Natural killer cell (primary cell): ENCODE measurements at places on chromosomes 6 and 20. TPM values are rescaled to one million over a fixed set of nuclear protein-coding genes. Genes with fewer than 3 reads are reported as not detected.

DNA sequence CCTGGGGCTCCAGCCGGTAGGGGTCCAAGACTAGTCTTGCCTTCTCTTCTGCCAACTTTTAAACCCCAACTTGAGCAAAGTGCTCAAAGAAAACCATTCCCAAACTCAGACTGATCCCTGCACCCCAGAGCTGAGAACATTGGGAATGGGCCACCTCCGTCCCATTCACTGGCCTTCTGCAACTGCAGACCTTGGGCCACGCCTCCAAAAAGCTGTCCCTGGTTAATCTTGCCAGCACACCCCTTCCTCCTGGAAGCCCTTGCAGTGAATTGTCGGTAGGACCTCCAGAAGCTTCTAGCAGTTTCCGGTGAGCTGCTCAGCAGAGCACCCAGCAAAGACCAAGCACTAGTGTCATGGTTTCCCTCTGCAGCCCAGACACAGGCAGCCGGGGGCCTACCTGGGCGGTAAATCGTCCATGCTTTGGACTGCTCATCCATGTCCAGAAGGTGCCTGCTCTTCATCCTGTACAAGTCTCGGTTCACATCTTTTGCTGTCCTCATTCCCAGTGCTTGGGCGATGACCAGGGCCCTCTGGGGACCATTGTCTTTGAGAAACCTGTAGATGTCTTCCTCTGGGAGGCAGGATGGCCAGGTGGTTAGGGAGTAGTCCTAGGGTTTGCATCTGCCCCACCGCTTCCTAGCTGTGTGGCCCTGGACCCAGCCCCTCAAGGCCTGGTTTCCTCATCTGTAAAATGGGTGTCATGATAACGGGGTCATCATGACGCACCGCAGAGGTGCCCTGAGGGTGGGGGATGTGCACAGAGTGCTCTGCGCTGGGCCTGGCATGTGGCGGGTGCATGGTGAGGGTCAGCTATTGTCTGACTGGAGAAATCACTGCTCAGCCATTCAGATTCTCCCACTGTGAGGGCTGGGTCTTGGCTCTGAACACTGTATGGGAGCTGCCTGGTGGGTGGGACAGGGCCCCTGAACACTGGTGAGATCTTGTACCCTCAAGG is 5.5 kb downstream of the ZBP1 start:
- no peak for DNase-seq

DNA sequence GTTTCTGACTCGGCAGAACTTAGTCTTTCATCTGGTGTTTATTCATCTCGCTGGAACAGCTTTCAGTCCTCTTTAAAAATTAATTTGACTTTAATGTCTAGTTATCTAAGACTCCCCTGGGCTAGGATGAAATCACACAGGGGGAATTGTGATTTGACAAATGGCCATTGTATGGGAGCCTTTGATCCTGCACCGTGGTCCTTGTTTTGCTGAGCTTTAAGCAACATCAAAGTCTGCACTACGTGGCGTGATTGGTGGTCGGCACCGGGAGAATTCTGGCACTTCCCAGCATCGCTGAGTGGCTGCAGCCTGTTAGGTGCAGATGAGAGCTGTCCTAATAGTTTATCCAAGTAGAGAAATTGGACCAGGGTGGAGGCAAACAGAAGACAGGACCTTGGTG is 146.9 kb downstream of the TBC1D7 start:
- no peak for DNase-seq

RCAN2 gene
- total RNA-seq, result 0.43 TPM

DNA sequence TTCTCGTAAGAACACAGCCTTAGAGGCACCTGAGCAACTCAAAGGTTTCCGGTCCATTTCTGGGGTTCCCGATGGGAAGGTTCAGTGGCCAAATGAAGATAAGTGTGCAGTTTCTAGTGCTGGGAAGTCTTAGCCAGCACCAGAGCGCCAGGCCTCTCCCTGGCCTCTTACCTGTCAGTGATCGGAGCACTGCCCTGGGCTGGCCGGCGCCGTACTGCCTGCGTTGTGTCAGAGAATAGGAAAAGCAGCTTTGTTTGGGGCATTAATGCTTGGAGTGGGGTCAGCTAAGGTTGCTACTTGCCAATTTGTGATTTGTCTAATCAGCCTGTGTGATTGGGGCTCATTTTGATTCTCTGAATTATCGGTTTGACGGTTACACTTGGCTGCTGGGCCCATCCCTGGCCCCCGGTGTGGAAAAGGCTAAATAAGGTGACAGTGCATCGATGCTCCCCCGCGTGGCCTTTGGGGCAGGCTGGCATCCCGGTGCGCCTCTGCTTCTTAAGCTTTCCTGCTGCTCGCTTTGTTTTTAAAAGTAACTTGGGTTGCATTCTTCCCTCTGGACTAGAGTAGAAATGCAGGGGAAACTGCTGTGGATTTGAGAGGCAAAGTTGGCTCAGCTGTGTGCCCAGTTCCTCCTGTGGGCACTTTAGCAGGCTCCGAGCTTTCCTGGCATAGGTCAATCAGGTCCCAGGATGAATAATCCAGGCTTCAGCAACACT is 51.8 kb downstream of the TCP11 start:
- no peak for DNase-seq

- DNase-seq, result no peak
Observed at GRCh38 chr6:136866872-136867416, 44.6 kb downstream of the PEX7 start.

DNA sequence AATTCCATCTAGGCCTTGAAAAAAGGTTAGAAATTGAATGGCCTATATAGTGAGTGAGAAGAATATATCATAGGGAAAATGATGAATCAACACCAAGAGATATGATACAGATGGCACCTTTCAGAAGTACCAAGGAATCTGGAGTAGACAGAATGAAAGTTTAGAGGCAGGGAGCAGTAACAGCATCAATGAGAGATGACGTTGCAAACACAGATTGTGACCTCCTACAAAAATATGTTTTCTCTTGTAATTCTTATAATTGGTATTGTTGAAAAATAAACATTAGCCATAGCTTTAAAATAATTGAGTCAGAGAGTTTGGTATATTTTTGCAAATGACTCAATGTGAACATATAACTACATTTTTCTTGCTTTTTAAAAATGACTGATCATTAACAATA is 1223.1 kb upstream of the GJE1 start:
- no peak for DNase-seq

DNA sequence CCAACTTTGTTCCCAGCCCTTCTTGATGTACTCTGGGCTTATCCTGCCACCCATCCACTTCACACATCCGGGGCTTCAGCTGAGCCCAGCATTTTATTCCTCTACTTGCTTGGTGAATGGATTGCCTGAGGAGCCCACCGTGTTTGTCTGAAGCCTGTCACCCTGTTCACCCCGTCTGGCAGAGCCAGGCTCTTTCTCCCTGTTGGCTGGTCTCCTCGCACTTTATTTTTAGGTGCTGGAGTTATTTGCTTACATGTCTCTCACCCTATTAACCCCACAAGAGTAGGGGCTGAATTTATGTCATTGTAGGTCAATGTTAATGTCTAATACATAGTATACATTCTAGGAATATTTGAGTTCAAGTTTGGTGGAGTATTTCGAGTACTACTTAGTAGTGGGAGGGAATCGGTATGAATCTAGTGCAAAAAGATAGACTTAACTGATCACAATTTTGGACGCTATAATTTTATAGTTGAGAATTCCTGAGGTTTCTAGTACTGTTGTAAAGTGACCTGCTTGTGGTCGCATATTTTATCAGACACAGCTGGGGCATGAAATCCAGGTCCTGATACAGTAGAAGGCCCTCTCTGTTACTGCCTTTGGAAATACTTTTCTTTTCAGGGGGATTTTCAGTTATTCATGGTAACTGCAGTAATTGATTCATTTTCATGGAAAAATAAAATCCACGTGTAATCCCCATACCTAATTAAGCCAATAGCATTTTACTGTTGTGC is 10.8 kb downstream of the JARID2 start:
- DNase-seq, result no peak

RIPPLY2 gene
- not detected for total RNA-seq

PLCB4 gene
- total RNA-seq, result 0.40 TPM

BLOC1S5 gene
- 15.4 TPM for total RNA-seq

DNA sequence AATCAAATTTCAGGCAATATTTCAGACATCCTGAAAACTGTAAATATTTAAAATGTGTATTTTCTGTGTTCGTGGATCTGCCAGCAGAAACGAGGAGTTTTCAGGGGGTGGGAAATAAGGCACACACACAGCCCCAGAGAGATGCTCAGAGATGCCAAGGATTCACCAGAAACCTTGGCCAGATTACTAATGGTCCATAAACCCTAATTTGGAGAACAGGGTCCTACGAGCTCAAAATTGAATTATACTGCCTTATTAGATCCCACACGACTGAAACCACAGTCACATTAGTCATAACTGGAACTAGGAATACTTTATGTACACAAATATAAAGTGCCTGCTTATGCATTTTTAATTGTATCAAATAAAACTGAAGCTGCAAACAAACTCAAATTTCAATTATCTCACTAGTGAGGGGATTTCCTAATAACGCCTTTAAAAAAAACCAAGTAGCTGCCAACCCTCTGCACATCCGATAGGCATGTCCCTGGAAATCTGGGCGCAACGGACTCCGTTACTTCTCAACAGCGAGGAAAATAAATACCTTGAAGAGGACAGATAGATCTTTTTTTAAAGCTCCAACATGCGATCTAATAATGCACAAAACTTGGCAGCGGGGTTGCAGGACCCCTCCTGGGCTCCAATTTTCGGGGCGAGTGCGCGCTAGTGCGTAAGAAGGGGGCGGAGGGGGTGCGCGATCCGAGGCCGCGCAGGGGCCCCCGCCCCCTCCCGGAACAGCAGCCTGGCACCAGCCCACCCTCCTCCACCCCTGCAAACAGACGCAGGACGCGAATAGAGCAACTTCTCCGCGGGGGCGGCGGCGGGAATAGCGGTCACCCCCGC is 897 bp downstream of the CHD6 start:
- DNase-seq, result peak; percentile 39

DNA sequence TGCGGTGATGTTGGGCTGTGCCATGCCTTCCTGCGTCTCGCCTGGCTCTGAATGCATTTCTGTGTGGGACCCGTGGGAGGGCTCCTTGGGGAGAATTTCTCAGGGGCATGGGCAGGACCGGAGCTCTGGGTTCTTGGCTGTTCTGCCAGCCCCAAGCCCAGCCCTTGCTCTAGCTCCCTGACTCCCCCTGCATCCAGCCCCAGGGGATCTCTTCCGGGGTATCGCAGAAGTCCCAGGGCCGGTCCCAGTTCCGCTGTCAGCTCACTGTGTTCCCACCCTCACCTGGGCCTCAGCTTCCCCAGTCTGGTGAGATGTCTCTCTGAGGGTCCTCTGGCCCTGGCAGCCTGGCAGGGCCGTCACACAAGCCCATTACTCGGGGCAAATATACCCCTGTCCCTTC is 20.5 kb downstream of the SPDEF start:
- DNase-seq, result no peak

DNA sequence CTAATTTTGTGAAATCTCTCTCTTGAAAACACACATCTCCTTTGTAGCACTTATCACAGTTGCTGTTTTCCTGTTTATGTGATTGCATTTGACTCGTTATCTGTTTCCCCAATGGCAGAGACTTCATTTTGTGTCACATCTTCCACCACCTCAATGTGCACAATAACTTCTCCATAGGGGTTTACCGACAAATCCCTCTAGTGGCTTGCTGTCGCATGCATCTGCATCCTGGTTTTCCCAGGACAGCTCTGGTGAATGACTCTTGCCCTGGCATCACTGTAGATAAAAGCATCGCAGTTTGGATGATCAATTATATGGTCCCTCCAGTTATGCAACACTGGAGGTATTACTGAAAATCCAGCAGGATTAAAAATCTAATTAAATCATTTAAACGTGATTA is 206.5 kb upstream of the BTBD3 start:
- DNase-seq, result no peak

GRCh38 chr6:111894272-111894671 is 21.0 kb upstream of the FYN start:
- no peak for DNase-seq

GRCh38 chr20:49501917-49502316 is 19.4 kb upstream of the KCNB1 start:
- no peak for DNase-seq

DNA sequence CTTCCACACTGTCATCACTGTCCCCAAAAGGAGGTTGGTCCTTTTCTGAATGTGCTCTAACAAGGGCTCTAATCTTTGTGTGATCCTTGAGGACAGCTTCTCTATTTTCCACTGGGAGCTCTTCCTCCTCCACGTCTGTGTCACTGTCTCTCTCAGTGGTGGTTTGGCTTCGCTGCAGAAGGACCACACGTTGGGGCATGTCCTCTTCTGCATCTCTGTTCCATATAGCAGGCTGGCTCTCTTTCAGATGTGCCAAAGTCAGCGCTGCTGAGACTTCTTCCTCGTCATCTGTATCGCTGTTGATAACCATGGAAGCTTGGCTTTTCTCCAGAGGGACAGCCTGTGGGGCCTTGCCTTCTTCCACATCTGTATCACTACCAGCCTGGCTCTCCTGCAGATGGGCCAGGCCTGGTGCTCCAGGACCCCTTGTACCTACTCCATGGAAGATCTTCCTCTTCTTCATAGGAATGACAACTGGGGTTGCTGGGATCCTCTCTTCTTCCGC is 4.6 kb downstream of the MDC1 start:
- no peak for DNase-seq

- no peak for DNase-seq
Observed at GRCh38 chr6:167303675-167304625, 12.8 kb downstream of the UNC93A start.

GRCh38 chr6:135071541-135071940 is 16.9 kb upstream of the HBS1L start:
- DNase-seq, result no peak

DNA sequence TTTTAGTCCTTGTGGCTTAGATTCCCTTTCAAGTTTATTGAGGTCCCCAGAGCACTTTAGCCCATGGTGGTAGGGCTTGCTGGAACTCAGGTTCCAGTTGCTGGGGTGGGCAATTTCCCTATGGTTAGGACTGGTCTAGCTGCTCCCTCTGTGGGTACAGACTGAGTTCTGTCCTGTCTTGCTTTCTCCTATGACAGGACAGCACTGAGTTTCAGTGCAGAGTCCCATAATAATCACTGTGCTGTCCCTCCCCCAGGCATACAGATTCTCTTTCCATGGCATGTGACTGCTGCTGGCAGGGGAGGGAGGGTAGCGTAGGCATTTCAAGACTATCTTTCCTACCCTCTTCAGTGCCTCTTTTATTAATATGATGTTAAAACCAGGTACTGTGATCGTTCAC is 17.1 kb upstream of the ERVFRD-1 start:
- DNase-seq, result no peak

RBPJL gene
- total RNA-seq, result not detected

DNA sequence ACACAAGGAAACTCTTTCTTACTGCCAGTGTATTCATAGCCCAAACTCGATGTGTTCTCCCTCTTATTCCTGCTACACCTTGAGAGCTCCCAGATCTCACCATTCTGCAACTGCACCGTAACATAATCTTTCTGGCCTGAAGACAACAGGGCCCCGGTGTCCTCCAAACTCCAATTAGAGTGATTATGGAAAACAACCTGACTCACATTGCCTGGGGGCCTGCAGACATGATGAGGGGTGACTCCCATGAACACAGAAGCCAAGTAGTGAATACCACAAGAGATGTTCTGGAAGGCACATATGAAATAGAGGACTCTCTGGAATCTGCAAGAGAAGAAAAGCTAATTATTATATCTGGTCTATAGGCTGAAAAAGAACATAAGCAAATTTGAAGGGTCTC is 19.7 kb downstream of the SLC22A16 start:
- no peak for DNase-seq

- DNase-seq, result no peak
Observed at GRCh38 chr20:53606364-53606985, 12.8 kb upstream of the ZNF217 start.
